NCI-H446 treated with DMSO at 0.1 percent for 48 hours (cell line): ENCODE measurements at places on chromosomes 12 and 14.

GRCh38 chr14:45867046-45867894, 614.3 kb upstream of the MIS18BP1 start:
- no peak for DNase-seq

DNA sequence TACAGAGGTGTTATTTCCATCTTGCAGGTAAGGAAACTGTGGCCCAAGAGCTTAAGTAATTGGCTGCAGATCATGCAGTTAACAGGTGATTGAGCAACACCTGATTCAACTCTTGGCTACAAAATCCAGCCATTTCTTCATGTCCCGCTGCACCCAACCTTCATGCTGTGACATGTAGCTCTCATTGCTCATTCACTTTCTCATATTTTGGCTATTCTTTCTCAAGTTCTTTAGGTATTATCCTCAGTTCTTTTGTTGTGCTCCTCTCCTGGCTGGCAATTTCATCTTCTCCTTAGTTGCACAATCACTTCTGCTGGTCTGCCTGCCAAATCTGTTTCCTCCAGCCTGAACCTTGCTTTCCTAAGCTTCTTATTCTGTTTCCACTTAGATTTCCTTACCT, 300.8 kb downstream of the SSPN start:
- DNase-seq = no peak

GRCh38 chr12:131120831-131121271, 167.1 kb downstream of the ADGRD1 start:
- DNase-seq = no peak

- no peak for DNase-seq
Observed at GRCh38 chr14:37588956-37589714, 5.9 kb downstream of the FOXA1 start.

DNA sequence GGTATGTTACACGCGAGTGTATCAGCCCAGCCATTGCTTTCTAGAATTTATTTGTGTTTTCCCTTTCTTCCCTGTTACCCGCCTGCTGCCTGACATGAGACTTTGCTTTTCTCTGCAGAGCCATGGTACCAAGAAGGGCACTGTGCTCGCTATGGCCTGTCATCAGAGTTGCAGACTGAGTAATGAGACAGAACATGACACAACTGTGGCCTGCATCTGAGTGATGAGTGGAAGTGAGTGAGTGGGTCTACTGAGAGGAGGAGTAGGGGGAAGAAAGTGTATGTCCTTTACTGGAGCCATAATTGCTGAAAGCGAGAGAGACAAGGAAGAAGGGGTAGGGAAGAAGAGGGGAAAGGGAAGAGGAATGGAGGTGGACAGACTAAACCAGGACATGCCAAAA, 2.9 kb downstream of the RILPL1 start:
- no peak for DNase-seq

DNA sequence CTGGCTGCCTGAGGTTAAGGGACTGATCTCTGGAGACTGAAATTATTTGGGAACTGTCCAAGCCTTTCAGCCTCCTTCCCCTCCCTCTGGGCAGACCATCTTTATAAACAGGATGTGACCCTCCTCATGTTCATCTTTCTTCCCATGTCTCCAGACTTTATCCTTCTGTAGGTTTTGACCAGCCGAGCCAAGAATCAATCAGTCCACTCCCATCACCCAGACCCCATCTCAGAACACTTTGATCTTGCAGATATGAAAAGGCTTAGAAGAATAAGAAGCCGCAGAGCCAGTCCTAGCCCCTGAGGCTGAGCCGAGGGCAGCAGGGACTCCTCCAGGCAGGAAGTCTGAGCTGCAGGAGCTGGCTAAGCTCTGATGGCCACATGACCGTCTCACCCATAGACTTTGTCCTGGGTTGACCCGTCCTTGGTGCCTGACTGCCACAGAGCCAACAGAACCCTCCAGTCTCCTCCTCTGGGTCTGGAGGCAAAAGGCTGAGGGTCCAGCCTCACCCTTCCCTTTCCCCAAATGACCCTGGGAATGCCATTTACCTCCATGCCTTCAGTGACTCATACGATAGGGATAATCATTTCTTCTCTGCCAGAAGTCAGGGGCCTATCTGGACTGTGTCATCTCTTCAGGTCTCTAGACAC, 1.6 kb downstream of the KRT71 start:
- no peak for DNase-seq

DNA sequence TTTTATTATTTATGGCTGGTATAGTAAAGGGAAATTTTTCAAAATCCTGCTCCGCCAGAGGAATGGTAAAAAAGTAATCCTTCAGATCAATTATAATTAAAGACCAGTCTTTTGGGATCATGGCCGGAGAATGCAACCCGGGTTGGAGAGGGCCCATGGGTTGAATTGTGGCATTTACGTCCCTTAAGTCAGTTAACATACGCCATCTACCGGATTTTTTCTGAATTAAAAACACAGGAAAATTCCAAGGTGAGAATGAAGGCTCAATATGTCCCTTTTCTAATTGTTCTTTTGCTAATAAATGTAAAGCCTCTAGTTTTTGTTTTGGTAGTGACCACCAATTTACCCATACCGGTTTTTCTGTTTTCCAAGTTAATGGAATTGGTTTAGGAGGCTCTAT, 602.8 kb downstream of the ALG10 start:
- DNase-seq = no peak

- DNase-seq = no peak
Observed at GRCh38 chr12:112525426-112525809, 106.7 kb downstream of the PTPN11 start.

- DNase-seq = peak; percentile 21
Observed at GRCh38 chr12:77392467-77393088, 327.2 kb upstream of the E2F7 start.

- no peak for DNase-seq
Observed at GRCh38 chr12:90366286-90366685, 588.7 kb downstream of the CCER1 start.

DNA sequence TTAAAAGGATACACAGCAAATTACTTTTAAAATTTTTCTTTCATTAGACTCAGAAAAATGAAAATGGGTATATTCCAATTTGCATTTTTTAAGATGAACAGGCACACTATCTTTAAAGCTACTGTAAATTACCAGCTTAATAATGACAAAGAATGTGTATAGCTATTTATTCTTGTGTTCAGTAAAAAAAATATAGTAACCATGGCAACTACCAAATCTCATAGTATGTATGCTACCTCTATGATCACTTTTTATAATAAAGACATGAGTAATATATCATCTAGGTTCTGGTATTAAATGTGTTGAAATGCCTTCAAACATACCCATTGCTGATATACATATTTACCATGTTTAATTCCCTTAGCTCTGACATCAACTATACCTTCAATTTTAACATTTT, 383.2 kb downstream of the FOXG1 start:
- no peak for DNase-seq

DNA sequence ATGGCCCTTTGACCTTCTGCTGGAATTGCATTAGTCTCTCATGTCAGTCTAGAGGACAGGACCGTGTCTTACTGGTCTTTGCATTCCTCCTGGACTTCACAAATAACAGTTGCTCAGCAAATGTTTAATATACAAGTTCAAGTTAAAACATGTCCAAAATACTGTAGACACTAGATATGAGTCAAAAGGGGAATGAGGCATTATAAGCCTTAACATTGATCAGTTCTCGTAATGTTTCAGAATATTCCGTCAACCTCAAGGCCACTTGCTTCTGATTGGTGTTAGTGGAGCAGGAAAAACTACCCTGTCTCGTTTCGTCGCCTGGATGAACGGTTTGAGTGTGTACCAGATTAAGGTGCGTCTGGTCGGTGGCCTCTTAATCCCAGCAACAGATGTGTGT, 59.9 kb downstream of the HSP90AA1 start:
- no peak for DNase-seq

DNA sequence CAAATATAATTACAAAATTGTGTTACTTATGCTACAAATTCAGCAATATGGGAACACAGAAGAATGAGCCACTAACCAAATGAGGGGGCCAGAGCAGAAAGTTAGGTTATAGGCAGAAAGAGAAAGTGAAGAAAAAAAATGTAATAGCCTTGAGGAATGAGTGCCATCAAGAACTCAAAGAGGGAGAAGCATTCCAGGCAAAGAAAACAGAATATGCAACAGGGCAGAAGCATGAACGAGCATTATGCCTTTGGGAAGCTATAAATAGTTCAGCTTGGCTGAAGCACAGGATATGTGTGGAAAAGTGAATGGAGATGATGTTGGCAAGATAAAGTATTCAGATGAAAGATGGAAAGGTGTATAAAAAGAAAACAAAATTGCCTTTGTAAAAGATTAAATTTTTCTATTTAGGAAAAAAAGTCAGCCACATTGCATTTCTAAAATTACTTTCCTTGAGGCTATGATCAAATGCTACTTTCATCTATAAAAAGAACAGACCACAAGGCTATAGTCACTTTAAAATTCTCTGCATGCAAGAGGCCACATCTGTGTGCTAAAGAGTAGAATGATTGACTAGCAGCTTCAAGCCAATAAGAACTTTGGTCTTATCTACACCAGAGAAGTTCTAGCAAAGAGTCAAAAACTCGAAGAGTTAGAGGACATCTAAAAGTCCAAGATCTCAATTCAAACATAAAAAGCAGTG, 193.6 kb upstream of the GARIN6 start:
- DNase-seq = no peak

- no peak for DNase-seq
Observed at GRCh38 chr12:48764521-48764920, 24.4 kb downstream of the ADCY6 start.
